T47D (cell line): ENCODE measurements at places on chromosomes 1 and 21.
A peak's percentile ranks its signal among the peaks of the same experiment; 100 is the strongest.

- no peak for DNase-seq
Observed at GRCh38 chr1:111006556-111006955, 42.8 kb upstream of the LRIF1 start.

DNA sequence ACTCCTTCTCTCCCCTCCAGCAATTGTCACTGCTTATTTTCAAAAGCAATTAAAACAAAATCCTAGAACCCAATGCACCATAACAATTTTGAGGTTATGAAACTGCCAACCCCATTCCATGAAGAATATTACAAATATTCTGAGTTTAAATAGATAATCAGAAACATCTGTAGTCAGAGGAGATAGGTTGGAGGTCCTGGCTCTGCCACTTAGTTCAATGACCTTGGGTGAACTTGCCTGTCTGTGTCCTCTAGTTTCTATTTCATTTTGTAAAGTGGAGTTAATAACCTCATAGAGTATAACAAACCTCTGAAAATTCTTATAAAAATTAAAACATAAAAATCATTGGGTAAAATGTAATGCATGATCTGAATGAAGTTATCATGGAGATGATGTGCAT, 164.6 kb downstream of the KCTD3 start:
- no peak for DNase-seq

- no peak for DNase-seq
Observed at GRCh38 chr1:242083742-242084141, 84.8 kb upstream of the MAP1LC3C start.

GRCh38 chr1:41313661-41314131, 47.5 kb upstream of the FOXO6 start:
- no peak for DNase-seq

GRCh38 chr21:36059823-36060158, 535 bp downstream of the SETD4 start:
- DNase-seq, result peak; percentile 55

DNA sequence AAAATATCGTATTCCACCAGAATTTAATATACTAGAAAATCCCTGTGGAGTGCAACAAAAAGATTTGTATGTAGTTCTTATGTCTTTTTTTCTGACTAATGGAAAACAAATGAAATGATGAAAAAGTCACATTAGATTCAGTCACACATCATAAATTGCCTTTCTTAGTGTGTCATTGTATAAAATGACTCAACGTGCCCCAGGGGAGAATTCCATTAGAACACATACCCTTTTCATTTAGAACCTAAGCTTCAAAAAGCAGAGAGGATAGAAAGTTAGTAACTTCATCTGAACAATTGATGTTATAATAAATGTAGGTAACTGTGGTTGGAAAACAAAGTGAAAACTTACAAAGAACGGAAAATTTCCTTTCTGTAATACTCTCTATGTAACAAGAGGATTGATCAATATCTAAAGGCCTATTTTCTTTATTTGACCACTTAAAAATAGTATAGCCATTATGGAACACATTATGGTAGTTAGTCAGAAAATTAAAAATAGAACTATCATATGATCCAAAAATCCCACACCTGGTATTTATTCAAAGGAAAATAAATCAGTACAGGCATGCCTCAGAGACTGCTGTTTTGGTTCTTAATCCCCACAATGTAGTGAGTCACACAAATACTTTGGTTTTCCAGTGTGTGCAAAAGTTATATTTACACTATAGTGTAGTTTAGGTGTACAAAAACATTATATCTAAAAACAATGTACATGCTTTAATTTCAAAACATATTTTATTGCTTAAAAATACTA, 1016.1 kb downstream of the KCNT2 start:
- peak; percentile 25 for DNase-seq

DNA sequence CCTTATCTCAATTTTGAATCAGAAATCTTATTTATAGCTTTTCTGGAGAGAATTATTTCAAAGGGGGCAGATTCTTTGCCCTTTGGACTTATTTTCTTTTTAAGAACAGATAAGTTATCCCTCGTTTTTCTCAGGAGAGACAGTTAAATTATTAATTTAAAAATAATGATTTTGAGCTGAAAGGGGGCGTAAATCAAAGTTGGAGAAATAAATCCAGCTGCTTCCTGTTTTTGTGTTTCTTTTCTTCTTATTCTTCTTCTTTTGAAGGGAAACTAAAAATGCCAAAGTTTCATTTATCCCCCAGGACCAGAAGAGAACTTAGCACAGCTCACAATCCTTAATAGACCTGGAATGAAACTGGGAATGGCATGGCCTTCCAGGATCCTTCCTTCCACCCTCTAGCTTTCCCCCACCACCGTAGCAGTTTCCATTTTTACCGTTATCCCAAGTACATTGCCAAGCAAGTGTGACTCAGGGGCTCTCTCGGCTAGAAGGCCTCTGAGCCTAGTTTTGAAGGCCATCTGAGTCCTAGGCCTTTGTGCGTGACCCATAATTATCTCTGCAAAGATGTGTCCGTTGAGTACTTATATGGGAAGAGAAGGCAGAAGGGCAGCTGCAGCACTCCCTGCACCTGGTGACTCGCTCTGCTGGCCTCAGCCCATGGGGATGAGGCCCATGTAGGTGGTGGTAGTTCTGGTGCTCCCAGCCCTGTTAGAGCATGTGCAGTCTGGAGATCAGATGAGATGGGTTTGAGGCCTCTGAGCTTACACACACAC, 181.7 kb downstream of the ROR1 start:
- no peak for DNase-seq

DNA sequence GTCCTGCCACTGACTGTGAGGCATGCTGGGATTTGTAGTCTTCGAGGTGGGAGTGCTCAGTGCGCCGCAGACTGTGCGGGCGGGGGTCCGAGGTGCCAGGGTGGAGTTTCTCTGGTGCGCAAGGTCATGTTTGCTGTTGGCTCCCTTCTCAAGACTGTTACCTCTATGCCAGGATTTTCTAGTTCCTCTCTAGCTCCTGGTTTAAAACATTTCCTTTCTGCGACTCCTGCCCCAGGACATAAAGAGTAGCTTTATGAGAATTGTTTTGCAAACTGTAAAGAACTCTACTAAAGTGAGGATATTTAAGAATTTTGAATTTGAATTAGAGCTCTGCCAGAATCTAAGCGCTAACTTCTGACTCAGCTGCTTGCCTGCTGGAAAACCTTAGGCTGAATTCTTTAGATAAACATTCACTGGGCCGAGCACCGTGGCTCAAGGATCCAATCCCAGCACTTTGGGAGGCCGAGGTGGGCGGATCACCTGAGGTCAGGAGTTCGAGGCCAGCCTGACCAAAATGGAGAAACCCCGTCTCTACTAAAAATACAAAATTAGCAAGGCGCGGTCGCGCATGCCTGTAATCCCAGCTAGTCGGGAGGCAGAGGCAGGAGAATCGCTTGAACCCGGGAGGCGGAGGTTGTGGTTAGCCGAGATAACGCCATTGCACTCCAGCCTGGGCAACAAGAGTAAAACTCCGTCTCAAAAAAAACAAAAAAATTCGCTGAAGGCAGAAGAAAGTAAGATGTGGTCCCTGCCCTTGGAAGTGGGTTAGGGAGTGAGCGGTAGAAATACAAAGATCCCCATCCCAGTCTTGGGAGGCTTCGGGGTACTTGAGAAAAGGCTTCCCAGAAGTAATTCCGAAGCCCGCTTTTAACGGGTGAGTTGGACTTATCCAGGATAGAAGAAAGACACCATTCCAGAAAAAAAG, 992 bp upstream of the USP48 start:
- peak; percentile 97 for DNase-seq

GRCh38 chr1:5324883-5325282, 667.3 kb downstream of the NPHP4 start:
- no peak for DNase-seq
